ENCODE measurements at places on chromosomes 5 and 9.

GRCh38 chr5:133440467-133441115 lies 171.8 kb downstream of the FSTL4 start:
- no peak for DNase-seq

- no peak for DNase-seq
Measured at GRCh38 chr5:1751864-1752822, 47.5 kb downstream of the MRPL36 start.

- DNase-seq, result no peak
Measured at GRCh38 chr9:77969083-77969482, 62.5 kb downstream of the GNAQ start.

- no peak for DNase-seq
Measured at GRCh38 chr5:175021321-175021720, 296.9 kb downstream of the MSX2 start.

DNA sequence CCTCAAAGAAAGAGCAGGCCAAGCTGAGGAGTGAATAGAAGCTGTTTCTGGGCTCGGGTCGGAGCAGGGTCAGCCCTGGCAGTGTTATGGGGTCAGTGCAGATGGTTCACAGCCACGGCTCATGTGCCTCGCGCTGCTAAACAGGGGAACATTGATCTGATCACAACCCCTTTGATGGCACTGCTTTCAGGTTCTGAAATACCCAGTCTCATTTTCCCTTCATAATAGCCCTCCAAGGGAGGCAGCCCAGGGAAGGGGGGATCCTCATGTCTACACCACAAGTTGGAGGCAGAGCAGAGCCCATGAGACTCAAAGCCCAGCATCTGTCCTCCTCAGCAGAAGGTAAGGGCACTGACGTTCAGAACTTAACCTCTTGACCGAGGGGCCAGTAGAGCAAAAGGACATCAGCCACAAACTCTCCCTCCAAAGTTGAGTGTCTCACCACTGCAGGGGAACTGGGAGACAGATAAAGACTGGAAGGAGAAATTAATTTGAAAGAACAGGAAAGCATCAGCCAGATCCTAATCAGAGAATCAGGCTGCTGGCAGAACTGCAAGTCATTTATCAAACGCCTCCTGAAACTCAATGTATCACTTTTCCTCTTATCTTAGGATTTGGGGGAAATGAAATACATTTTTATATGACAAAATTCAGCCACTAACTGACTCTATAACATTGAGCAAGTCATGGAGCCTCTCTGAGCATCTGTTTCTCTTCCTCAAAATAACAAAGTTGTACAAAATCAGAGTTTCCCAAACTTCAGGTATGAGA lies 110.6 kb downstream of the SH3TC2 start:
- no peak for DNase-seq

- no peak for DNase-seq
Measured at GRCh38 chr9:134519375-134520070, 122.1 kb upstream of the COL5A1 start.

GRCh38 chr9:112094948-112095681 lies 80.0 kb downstream of the SUSD1 start:
- no peak for DNase-seq

DNA sequence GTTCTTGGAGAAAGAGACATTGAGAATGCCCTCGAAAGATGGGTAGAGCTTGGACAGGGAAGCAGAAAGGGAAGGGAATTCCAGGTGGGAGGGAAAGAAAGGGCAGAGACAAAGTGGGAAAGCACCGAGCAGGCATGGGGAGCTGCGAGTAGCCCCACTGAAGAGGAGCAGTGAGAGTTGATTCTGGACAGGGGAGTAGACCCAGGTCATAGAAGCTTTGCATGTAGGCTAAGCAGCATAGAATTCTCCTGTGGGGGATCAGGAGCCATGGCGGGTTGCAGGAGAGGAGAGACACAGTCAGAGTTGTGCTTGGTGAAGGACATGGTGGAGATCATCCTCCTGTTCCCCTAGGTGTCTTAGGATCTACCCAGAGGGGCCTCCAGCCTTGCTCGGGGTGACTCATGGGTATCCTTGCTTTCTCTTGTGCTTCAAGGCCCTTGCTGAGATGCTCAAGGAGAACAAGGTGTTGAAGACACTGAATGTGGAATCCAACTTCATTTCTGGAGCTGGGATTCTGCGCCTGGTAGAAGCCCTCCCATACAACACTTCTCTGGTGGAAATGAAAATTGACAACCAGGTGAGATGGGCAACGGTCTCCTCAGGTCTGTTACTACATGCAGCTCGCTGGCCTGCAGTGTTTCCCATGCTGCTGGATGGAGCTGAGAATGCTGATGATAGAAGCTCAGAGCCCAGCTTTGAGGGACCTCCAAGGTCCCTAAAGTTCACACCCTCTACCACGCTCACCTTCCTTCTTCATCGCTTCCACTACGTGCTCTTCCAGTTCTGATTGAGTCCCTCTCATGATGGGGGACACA lies 64.5 kb downstream of the TSTD2 start:
- DNase-seq, result no peak

DNA sequence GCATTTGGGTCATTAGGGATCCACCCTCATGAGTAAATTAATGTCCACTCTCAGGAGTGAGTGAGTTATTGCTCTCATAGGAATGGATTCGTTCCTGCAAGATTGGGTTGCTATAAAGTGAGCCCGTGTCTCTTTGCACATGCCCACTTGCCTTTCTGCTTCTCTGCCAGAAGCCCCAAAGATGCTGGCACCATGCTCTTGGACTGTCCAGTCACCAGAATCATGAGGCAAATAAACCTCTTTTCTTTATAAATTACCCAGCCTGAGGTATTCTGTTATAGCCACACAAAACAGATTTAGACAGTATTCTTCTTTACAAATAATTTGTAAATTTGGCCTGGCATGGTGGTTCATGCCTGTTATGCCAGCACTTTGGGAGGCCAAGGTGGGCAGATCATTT lies 24.6 kb downstream of the CDC26 start:
- DNase-seq, result no peak

DNA sequence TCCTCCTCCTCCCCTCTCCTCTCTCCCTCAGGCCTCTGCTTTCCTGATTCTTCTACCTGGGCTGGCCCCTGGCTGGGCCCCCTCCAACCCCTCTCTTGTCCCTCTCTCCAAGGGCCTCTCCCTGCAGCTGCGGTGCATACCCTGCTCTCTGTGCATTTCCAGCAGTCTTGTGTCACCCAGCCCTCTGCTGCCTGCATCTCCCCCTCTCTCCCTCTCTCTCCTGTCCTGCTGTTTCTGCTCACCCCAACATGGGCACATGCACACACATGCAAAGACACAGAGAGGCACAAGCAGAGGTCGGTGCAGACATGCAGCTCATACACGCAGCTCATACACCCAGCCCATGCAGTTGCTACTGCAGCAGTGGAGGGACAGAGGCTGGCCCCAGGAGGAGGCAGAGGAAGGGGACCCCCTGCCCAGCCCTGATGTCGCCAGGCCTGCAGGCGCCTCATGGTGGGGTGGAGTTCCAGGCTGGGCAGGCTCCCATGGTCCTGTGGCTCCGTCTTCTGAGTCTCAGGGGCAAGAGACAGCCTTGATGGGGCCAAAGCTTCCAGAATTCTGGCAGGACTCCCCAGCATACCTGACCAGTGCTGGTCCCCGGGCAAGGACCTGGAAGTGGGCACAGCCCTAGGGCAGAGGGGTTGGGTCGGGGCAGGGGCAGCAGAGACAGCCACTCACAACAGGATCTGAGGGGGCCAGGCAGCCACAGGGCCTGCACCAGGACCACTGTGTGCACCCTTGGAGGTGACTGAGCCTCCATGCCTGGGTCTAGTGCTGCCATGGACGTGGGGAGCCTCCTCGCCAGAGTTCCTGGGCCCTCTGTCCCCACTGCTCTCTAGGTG lies 216.9 kb downstream of the C9orf50 start:
- DNase-seq, result peak; percentile 14

DNA sequence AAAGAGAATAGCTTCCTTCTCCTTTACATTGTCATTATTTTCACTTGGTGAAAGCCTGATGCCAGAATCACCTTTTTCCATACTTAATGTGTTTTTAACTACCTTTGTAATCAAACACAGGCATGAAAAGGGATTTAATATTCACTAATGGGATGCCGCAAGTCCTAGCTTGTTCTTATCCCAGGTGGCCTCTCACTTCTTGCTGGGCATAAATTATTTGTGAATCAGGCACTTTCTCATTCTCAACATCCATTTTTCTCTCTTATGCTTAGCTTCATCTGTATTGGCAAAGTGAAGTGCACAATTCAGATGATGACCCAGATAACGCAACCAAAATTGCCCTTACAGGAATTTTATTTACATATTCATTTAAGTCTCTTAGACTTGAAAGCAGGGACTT lies 10.9 kb downstream of the ACTL7B start:
- DNase-seq, result no peak

- DNase-seq, result no peak
Measured at GRCh38 chr5:123681061-123681460, 169.1 kb downstream of the CSNK1G3 start.

GRCh38 chr5:160187091-160187490 lies 42.2 kb upstream of the FABP6 start:
- DNase-seq, result no peak

DNA sequence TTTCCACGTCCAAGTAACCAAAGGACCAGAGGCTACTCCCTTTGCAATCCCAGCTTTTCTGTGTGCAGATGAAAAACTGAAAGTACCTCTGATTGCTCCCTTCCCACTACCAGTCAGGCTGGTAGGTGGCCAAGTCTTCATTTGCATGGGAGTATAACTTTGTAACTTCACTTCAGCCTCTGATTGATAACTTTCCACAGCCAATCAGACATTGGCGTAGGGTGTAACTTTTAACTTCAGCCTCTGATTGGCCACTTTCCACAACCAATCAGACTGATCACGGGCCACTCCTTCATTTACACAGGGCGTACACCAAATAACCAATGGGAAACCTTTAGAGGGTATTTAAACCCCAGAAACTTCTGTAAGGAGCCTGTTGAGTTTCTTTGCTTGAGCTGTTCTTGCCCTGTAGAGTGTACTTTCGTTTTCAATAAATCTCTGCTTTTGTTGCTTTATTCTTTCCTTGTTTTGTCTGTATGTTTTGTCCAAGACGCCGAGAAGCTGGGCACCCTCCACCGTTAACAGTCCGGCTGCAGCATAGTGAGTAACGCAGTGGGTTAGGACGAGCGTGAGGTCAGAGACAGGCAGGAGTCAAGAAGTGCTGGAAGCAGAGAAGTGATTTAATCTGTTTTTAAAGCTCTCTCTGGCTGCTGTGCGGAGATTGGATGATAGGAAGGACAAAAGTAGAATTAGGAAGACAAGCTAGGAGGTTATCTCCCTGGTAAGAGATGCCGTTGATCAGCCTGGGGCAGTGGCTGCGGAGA lies 3.5 kb upstream of the EXOSC2 start:
- DNase-seq, result peak; percentile 74

DNA sequence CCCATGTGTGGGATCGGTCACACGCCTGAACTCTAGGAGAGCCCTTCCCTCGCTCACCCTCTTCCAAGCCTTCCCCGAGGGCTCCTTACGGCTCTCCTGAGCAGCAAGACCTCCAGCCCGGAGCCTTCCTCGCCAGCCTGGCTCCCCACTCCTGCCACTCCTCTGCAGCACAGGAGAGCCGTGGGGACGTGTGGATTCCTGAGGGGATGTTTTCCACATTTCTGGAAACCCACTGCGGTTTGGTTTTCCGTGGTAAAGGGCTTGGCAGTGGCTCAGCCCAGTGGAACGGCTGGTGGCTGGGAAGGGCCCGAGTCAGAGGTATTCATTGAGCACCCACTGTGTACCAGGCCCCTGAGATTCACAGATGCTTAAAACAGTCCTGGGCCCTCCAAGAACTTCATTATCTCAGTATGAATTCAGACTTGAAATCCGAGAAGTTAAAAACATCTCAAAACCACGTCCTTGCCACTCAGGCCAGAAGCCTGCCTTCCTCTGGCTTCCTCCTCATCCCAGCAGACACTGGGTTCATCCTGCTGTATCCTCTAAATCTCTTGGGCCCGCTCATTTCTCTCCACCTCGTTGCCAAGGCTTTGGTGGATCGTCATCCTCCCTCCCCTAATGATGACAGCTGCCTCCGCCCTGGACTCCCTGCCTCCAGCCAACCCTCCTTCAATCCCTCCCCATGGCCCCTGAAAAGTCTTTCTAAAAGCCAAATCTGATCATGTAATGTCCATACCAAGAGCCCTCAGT lies 109.6 kb downstream of the FGF18 start:
- DNase-seq, result no peak

- no peak for DNase-seq
Measured at GRCh38 chr5:165286692-165287091, 1781.3 kb downstream of the MAT2B start.

- DNase-seq, result peak; percentile 33
Measured at GRCh38 chr9:137128862-137129455, 10.0 kb upstream of the GRIN1 start.

GRCh38 chr9:123475407-123475806 lies 119.4 kb downstream of the CRB2 start:
- DNase-seq, result no peak

Data from iPS-NIHi11 (cell line).